ENCODE measurements at places on chromosomes 1 and 21. TPM values are rescaled to one million over a fixed set of nuclear protein-coding genes. Genes with fewer than 3 reads are reported as not detected.
A peak's percentile ranks its signal among the peaks of the same experiment; 100 is the strongest.

SRSF11 gene
- 172 TPM for total RNA-seq

TTC4 gene
- total RNA-seq: 15.3 TPM

MYOG gene
- total RNA-seq: not detected

FCMR gene
- total RNA-seq: not detected

CAMK1G gene
- 5.6 TPM for total RNA-seq

SLC35F3 gene
- total RNA-seq: 0.26 TPM

OR2G6 gene
- total RNA-seq: not detected

GRCh38 chr1:151458802-151459330, 428 bp downstream of the POGZ start:
- H3K27ac ChIP-seq: peak overlapping the region; percentile 100
- H3K27me3 ChIP-seq: no peaks in the 10 kb centered on the region
- peak; percentile 63 for DNase-seq
- no peaks in the 10 kb centered on the region for H3K4me1 ChIP-seq
- H3K36me3 ChIP-seq: no peaks in the 10 kb centered on the region

GRCh38 chr1:107794571-107794970, 170.4 kb downstream of the VAV3 start:
- no peak for DNase-seq
- no peak overlapping the region for H3K4me3 ChIP-seq
- no peaks in the 10 kb centered on the region for H3K36me3 ChIP-seq
- no peaks in the 10 kb centered on the region for H3K4me1 ChIP-seq
- no peaks in the 10 kb centered on the region for H3K27me3 ChIP-seq

DNA sequence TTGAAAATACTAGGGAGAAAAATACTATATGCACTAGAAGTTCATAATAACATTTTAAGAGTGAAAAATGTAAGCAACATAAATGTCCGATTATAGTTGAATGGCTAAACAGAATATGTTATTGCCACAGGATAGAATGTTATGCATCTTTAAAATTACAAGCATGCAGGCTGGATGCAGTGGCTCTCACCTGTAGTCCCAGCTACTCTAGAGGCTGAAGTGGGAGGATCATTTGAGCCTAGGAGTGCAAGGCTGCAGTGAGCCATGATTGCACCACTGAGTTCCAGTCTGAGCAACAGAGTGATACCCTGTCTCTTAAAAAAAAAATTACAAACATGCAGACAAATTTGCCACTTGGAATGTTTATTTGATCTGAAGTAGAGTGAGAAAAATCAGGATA, 3.0 kb upstream of the BATF3 start:
- DNase-seq: no peak
- H3K27me3 ChIP-seq: no peaks in the 10 kb centered on the region
- H3K4me3 ChIP-seq: no peak overlapping the region
- no peak overlapping the region for H3K27ac ChIP-seq
- no peaks in the 10 kb centered on the region for H3K36me3 ChIP-seq

DNA sequence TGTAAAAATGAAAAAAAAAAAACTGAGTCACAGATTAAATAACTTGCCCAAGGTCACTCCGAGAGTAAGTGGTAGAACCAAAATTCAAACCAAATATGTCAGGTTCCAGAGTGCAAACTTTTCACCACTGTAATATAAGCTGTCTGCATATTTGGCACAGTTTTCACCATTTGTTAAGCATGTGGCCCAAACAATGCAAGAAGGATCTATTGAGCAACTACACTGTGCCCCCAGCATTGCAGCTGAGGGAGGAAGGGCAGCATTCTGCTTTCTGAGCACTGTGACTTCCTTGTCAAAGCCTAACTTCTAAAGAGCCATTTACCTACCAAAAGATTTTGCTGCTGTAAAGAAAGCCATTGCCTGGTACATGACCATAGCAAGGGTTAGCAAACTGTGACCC, 133.4 kb downstream of the SYT2 start:
- peak overlapping the region; percentile 87 for H3K27ac ChIP-seq
- DNase-seq: no peak
- no peaks in the 10 kb centered on the region for H3K36me3 ChIP-seq
- no peak overlapping the region for H3K4me3 ChIP-seq

GRCh38 chr1:197806718-197807117, 31.4 kb upstream of the DENND1B start:
- H3K27ac ChIP-seq: no peak overlapping the region
- no peaks in the 10 kb centered on the region for H3K27me3 ChIP-seq
- no peak for DNase-seq
- H3K36me3 ChIP-seq: no peaks in the 10 kb centered on the region
- H3K4me3 ChIP-seq: no peak overlapping the region

DNA sequence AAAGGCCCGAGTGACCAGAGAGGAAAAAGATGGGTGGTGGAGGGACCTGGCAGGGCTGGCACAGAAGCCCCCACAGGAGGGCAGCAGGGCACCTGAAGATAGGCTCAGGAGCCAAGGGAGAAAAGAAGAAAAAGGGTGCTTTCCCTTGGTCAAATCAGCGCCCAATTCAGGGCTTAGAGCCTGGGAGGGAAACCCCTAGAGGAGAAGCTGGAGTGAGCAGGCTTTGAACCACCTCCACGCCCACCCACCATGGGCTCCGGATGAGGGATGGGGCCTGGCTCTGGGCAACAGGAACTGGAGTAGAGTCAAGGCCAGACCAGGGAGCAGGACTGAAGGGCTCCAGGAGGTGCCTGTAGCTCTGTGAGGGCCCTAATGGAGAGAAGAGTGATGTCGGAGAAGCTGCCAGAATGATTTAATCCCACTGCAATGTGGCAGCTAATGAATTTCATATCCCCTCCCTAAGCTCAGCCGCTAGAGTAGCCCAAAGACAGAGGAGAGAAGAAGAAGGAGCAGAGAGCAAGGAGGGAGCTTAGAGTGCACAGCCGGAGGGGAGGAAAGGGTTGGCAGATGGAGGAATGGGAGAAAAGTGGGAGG, 12.0 kb upstream of the PRELP start:
- no peak overlapping the region for H3K4me3 ChIP-seq
- no peak for DNase-seq
- H3K27ac ChIP-seq: peak overlapping the region; percentile 91
- no peaks in the 10 kb centered on the region for H3K27me3 ChIP-seq

- DNase-seq: peak; percentile 83
- H3K36me3 ChIP-seq: no peaks in the 10 kb centered on the region
- H3K4me3 ChIP-seq: peak overlapping the region; percentile 66
These were observed 1.6 kb downstream of the ADAMTS5 start for GRCh38 chr21:26965040-26965906.

- H3K27ac ChIP-seq: no peak overlapping the region
- no peak overlapping the region for H3K4me3 ChIP-seq
- DNase-seq: no peak
- H3K27me3 ChIP-seq: no peaks in the 10 kb centered on the region
These were observed 265.5 kb upstream of the CACYBP start for GRCh38 chr1:174734270-174734669.

DNA sequence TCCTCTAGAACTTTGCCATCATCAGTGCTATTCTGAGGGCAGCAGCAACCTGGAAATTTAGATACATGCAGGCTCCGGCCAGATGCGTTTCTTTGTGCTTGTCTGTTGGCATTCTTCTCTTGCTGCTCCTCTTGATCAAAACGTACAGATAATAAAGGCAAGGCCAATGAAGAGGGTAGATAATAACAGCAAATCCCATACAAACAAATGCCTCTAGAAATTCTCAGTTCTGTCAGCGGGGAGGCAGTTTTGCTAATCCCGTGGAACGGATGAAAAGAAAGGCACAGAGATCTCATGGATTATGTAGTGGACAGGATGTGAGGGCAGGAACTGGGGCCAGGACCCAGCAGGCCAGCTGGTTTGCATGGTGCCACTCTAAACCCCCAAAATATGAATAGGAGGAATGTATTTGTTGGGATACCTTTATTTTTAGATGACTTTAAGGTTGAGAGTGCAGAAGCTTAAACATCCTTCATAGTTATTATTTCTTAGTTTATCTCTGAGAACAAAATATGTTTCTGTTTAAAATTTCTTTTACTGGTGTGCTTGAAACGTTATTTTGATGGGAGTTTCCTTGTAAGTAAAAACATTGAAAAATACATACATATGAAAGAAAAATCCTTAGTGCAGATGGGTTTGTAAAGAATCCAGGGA, 1.5 kb downstream of the ITSN1 start:
- no peaks in the 10 kb centered on the region for H3K36me3 ChIP-seq
- no peak for DNase-seq
- no peaks in the 10 kb centered on the region for H3K27me3 ChIP-seq

DNA sequence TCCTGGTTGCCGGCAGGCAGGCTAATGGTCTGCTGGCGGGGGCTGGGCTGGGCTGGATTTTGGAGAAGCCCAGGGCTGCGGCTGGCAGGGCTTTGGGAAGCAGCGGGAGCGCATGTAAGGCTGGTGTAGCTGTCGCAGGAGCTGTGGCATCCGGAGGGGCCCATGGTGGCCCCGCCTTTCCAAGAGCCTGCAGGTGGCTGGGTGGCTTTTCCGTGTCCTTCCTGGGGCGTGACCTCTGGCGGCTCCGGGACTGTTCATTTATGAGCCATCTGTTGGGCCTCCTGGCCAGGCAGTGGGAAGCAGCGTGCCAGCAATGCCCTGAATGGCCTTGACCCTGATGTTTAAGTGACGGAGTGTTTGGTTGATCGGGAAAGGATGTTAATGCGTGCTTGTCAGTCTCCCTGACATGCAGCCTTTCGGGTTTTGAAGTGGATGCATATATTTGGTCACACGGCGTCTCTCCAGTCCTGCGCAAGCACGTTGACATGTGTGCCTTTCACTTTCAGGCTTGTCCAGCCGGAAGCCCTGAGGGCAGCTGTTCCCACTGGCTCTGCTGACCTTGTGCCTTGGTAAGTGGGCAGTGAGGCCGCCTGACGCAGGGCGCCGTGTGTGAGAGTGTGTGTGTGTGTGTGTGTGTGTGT, 38.5 kb downstream of the AGPAT3 start:
- no peak overlapping the region for H3K27ac ChIP-seq
- H3K36me3 ChIP-seq: no peaks in the 10 kb centered on the region
- DNase-seq: no peak
- no peaks in the 10 kb centered on the region for H3K4me1 ChIP-seq
- no peaks in the 10 kb centered on the region for H3K27me3 ChIP-seq

DNA sequence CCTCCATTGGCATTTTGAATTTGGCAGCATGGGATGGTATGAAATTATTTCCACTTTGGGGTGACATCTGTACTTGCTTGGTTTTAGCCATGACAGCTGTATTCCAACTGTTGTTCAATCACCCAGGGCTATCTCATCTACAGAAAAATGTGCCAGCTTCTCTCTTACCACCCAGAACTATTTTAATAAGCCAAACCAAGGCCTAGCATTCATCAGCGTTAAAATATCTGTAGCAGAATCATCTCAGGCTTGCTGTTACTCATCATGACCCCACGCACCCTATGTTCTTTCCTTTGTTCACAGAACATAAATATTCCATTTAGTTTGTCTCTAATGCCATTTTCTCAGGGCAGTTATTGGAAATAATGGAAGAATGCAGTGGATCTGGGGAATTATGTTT, 49.8 kb downstream of the GIPC2 start:
- no peaks in the 10 kb centered on the region for H3K36me3 ChIP-seq
- no peaks in the 10 kb centered on the region for H3K4me1 ChIP-seq
- no peak for DNase-seq
- H3K4me3 ChIP-seq: no peak overlapping the region
- H3K27ac ChIP-seq: no peak overlapping the region
- H3K27me3 ChIP-seq: no peaks in the 10 kb centered on the region

GRCh38 chr1:185652348-185652747, 81.8 kb upstream of the HMCN1 start:
- H3K4me3 ChIP-seq: no peak overlapping the region
- no peaks in the 10 kb centered on the region for H3K36me3 ChIP-seq
- no peak overlapping the region for H3K27ac ChIP-seq
- H3K27me3 ChIP-seq: no peaks in the 10 kb centered on the region

DNA sequence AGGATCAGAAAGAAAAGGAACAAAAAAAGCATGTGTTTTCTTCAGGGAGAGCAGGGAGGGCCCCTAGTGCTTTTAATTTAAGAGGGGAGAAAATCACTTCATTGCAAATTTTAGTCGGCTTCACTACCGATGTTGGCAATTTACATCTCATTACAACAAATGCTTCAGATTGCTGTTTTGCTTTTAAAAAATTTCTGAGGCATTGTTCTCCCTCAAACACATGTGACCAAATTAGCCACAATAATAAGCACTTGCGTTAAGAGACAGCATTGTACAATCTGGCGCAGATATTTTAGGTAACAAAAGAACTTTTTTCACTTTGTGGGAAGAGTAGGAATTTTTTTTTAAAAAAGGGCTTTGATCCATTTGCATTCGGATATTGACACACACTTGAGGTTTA, 29.8 kb downstream of the BEND5 start:
- no peaks in the 10 kb centered on the region for H3K36me3 ChIP-seq
- no peak for DNase-seq
- H3K27me3 ChIP-seq: no peaks in the 10 kb centered on the region
- no peak overlapping the region for H3K27ac ChIP-seq
- no peak overlapping the region for H3K4me3 ChIP-seq

- H3K4me3 ChIP-seq: no peak overlapping the region
- DNase-seq: no peak
- H3K4me1 ChIP-seq: no peaks in the 10 kb centered on the region
- H3K27me3 ChIP-seq: no peaks in the 10 kb centered on the region
- H3K36me3 ChIP-seq: no peaks in the 10 kb centered on the region
- no peak overlapping the region for H3K27ac ChIP-seq
These were observed 50.3 kb downstream of the NUP210L start for GRCh38 chr1:154104433-154105082.
